NK-92 treated with Interleukin-12 subunit alpha and Interleukin-12 subunit beta, amount 100 ng/mL, for 24 hours (cell line): ENCODE measurements at places on chromosomes 13 and 19.

- no peak for DNase-seq
Measured at GRCh38 chr13:106520251-106521054, 15.0 kb downstream of the EFNB2 start.

GRCh38 chr13:111662451-111662850 lies 342.0 kb downstream of the TEX29 start:
- no peak for DNase-seq

- DNase-seq: no peak
Measured at GRCh38 chr19:4266253-4267000, 12.6 kb upstream of the SHD start.

GRCh38 chr19:45560686-45561085 lies 23.9 kb downstream of the OPA3 start:
- DNase-seq: no peak

DNA sequence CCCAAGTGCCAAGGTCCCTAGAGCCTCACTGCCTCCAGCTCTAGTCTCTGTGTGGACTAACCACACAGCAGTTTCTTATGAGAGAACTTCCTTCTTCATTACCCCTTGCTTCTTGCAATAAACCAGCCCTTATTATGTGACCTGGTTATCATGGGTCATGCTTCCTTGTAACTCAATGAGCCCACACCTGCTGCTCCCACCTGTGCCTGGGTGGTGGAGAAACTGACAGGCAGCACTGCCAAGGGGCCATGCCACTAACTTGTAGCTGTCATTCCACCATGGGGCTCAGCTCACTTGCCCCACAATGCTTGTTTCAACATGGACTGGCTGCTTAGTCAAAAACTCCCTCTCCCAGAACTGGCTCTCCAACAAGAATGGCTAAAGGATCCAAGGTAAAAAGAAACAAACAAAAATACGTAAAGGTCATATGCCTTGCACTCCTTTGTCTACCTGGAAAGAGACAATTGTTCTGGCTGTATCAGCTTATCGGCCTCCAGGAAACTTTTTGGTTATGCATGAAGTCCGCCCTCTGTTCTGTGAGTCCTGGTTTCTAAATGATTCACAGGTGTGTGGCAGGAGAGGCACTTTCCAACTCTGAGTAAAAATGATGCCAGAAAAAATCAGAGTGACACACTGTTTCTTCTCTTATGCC lies 446.4 kb downstream of the COG6 start:
- DNase-seq: no peak

GRCh38 chr19:11018763-11019162 lies 57.9 kb downstream of the SMARCA4 start:
- no peak for DNase-seq

DNA sequence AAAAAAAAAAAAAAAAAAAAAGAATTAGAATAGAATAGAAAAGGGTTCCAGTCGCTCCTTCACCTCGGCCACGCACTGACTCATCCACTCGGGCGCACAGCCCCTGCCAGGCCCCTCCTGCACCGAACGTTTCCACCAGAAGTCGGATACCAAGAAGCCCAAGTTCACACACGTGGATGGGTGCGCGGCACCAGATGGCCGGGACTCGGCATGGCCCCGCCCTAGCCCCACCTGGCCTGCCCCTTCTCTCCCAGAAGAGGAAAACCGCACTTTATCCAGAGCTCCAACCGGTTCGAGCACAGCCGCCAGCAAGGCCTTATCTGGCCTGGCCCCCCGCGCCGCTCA lies 5.9 kb downstream of the PRR36 start:
- DNase-seq: no peak

GRCh38 chr13:70206671-70207070 lies 98.4 kb upstream of the KLHL1 start:
- DNase-seq: no peak

GRCh38 chr13:106588367-106588766 lies 20.4 kb upstream of the ARGLU1 start:
- no peak for DNase-seq

DNA sequence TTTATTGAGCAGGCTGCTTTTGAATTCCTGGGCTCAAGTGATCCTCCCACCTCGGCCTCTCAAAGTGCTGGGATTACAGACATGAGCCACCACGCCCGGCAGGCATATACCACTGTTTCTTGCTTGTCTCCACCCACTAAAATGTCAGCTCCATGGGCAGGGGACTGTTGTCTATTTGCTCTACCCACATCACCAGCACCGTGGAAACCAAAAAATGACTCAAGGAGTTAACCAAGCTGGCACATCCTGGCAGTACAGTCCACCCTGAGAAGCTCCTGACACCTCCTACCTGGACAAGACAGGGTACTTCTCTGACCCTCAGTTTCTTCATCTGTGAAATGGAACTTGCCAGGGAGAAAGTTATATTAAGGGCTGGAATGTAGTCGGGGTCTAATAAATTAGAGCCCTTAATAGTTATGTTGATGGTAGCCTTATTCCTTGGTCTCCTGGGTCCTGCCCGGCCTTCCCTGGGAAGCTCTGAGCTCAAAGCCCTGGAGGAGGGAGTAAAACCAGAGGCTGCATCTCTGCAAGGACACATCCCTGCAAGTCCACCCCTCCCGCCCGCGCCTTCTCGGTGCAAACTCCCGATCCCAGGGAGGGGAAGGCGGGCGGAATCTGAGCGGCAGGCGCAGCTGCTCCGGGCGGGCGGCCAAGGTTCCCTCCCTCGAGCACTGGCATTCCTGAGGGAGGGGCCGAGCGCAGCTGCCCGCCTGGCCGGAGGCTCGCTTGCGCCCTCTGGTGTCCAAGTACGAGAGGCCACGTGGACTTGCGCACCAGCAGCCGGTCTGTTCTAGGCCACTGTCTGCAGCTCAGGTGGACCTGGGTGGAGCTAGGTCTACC lies 14.1 kb downstream of the RDH8 start:
- peak; percentile 54 for DNase-seq

GRCh38 chr13:28718543-28719226 lies at the start of gene SLC46A3:
Gene SLC46A3 (minus strand): TSS chr13:28718970. CDS start chr13:28717998, 972 bp downstream.
- DNase-seq: peak; percentile 93

GRCh38 chr19:55358943-55359908 lies 3.8 kb downstream of the GARIN5B start:
- DNase-seq: no peak

DNA sequence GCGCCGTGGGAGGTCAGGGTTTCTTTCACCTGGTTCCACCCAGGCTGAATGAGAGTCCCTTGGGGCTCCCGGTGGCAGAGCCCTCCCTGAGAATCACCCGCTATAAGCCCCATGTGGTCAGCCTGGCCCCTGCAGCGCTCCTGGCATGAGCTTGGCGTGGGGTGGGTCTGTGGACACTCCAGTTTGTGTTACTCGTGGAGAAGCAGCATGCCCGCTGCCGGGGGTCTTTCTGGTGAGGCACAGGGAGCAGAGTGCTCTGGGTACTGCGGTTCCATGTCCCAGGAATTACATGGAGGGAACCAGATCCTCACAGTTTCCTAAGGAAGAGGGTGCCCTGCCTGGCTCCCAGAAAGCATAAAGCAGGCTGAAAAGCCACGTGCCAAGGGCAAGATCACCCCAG lies 62.2 kb downstream of the SMARCA4 start:
- no peak for DNase-seq

GRCh38 chr13:78033509-78033908 lies 114.9 kb upstream of the EDNRB start:
- no peak for DNase-seq

- DNase-seq: no peak
Measured at GRCh38 chr13:28679628-28680027, 20.7 kb downstream of the POMP start.

- DNase-seq: no peak
Measured at GRCh38 chr19:4494691-4495064, 22.6 kb downstream of the HDGFL2 start.

DNA sequence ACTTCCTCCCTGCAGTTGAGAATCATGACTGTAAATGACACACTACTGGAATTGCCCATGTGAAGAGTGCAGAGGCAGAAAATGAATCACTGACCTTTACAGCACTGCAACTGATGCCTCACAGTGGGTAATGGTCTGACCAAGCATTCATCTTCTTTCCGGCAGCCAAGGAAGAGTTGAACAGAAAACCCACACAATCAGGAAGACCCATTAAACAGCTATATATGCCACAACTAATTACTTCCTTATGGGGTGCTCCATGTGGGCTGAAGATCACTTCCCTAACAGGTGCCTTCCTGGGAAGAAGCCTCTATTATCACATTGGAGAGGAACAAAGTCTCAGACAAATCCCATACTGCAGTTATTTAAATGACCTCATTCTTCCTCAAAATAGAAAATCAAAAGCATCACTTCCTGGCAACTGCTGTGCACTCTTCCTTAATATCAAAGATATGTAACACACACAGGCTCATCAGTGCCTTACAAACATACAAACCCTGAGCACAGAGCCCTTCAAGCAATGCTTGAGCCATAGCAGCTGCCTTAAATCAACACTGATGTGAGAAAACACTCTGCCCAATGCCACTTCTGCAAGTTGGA lies 45.8 kb downstream of the RUBCNL start:
- DNase-seq: no peak

GRCh38 chr19:1407528-1408299 lies at the start of gene DAZAP1:
Gene DAZAP1 (plus strand): TSS chr19:1407586. CDS start chr19:1407774, 188 bp downstream.
- DNase-seq: no peak

DNA sequence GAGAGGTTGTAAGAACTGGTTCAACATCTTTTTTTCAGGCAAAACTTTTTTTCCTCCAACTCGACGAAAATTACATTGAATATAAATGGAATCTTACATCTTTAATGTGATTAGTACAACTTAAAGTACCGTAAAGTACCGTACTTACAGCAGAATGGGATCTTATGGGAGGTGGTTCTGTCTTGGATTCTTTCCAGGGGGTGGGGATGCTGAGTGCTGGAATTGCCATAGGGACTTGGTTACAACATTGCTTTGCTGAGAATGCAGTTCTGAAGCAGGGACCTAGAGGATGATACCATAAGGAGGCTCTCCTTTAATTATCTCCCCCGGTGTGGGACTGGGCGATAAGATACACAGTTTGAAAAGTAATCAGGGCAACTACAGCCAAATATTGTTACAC lies 186.4 kb downstream of the KLF5 start:
- no peak for DNase-seq

DNA sequence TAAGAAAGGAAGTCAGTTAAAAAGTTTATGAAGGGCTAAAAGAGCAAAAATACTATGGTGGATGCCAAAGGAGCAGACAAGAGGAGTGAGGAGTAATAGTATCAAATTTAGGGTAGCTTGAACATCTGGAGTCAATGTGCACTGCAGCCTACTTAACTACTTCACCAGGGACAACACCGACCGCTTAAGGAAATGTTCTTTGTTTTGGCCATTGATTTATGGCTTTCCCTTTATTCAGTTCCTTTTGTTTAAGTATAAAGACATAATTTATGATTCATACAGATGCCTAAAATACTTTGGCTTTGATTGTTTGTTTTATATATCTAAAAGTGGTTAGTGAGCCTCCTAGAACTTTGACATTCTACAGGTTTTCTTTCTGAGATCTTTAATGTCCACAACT lies 276.3 kb upstream of the PRR20A start:
- DNase-seq: no peak

DNA sequence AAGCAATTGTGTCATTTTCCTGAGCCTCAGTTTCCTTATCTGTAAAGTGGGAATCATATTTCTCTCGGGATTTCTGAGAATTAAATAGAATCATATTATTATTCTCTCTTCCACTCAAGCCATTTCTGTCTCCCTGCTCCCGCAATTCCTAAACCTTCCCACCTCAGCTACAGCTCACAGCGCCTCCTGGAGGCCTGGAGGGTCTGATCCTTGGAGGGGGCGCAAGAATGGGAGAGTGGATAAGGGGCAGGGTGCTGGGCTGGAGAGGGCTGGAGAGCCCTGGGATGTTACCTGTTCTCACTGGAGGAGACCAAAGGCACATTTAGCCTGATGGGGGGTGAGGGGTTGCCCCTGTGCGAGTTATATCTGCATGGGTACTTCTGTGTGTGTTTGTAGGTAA lies 31.1 kb upstream of the CYP2S1 start:
- no peak for DNase-seq

DNA sequence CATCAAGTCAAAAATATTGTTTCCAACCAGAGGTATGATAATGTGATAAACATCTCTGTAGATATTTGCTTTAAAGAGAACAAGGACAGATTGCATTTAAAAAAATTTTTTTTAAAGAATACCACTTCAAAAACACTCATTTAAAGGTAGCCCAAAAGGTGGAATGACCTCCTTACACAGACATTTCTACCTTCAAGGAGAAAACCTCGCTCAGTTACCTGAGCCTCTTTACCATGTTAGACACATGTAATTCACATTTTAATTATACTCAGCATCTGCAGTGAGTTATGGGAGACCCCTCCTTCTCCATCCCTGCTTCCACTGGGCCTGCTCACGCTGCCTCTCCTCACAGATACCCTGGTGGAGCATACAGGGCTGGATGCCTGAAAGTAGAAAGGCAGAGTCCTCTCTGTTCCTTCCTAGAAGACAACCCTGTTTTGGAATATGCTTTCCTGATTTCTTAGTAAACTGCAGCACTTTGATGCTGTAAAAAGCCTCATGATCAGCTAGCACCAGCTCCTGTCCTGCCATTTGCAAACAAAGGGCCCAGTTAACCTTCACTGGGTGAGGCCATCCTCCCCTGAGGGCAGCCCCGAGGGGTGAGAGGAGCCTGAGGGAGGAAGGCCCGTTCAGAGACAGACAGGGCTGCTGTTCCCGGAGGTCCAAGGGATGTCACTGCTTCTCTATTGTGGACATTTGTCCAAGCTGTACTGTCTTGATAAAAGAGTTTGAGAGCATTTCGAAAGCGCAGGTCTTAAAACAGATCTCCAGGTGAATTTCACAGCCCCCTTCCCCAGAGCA lies 117.8 kb downstream of the IRS2 start:
- no peak for DNase-seq

- DNase-seq: no peak
Measured at GRCh38 chr13:112750570-112750969, 60.7 kb downstream of the ATP11A start.
